NCI-H2081 treated with DMSO at 0.1 percent for 48 hours (cell line): ENCODE measurements at places on chromosomes 16 and 17.

DNA sequence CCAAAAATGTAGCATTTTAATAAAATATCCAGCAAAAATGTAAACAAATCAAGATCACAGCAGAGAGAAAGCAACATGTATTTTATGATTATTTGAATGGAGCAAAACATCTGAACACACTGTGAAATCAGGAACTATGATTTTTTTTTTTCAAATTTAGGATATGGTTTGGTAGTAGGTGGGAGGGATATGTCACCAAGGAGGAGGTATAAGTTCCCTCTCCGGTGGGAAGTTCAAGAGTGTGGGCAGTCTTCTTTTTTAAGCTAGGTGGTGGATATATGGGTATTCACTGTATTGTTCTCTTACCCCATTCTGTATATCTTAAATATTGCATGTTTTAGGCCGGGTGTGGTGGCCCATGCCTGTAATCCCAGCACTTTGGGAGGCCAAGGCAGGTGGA is 10.2 kb downstream of the CDR2 start:
- no peak for DNase-seq

GRCh38 chr17:29140631-29141513 is 39.3 kb downstream of the MYO18A start:
- DNase-seq, result no peak

- DNase-seq, result no peak
These were observed 6.4 kb upstream of the MILR1 start for GRCh38 chr17:64442541-64442971.

- no peak for DNase-seq
These were observed 50.1 kb downstream of the LMF1 start for GRCh38 chr16:920717-921116.

DNA sequence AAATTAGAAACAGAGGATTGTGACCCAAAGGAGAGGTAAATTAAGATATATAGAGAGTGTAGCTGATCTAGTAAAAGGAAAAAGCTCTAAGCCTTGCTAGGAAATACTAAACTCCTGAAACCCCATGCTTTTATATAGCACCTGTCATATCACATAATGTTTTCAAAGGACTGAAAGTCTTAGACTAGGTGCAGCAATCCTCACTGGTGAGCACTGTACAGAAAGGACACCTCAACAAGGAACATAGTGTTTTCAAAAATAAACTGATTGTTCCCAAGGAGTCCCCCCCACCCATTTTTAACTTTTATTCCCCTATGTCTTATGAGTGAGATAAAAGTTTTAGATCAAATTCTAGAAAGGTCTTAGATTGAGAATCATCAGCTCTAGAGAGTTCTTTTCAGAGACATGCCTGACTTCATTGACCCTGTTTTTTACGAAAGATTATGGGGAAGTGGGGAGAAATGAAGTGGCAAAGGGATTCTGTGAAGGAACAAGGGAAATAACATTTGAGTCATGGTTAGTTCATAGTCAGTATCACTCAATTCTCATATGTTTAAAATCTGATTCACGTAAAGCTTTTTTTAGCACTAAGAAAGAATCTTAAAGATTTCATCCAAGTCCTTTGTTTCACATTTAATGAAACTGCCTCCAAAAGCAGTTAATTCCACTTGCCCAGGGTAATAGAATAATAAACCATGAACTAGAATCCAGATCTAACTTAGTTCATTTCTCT is 166.4 kb downstream of the CYB561 start:
- DNase-seq, result no peak

DNA sequence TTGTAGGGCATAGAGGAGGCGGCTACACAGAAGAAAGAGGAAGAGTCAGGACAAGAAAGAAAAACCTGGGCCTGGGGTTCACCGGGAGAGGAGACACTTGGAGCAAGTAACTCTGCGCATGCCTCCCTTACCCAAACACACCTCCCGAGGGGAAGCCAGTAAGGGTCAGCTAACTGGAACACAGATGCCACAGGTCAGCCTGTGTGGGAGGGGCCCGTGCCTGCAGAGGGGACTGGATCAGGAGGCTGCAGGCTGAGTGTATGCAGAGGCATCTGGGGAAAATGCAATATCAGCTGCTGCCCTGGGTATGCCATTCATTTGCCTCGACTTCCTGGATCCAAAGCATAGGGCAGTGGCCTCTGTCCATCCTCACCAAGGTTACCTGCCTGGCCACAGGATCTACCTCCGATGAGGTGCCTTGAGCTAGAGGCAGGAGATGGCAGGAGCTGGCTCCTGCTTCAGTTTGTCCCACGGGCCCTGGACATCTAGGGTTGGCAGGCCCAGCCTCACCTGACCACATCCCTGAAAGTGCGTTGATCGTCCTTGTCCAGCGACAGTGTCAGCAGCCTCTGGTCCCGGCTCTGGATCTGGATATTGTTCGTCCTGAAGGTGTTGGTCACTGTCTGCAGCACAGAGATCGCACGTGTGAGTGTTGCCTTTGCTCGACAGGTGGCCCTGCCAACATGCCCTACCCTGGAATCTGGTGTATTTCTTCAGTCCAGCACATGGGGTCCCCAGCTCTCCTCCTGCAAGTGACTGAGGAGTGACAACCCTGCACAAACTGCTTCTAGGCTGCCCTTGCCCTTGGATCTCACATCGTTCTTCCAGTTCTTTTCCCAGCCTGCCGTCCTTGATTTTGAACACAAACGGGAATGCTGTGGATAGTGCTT is 4.6 kb upstream of the MFSD6L start:
- no peak for DNase-seq

GRCh38 chr16:79419148-79419547 is 181.4 kb downstream of the MAF start:
- DNase-seq, result no peak

GRCh38 chr17:27756467-27757371 is 43.6 kb downstream of the NOS2 start:
- no peak for DNase-seq

DNA sequence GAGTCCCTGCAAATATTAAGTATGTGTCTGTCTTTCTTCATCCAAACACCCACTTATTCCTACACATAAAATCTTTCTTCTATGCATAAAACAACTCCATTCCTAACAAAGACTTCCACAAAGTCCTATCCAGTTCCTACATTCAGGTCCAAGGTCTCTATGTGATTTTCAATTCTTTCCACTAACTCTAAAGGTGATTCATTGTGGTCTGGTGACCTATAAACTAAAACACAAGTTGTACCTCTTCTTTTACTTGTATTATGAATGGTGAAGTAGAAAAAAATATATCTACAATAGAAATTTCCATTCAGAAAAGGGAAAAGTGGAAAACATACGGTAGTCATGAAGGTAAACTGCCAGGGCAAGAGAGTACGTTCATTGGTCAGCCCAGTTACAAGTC is 56.6 kb downstream of the USP32 start:
- no peak for DNase-seq

GRCh38 chr16:55444754-55445485 is 34.1 kb upstream of the MMP2 start:
- no peak for DNase-seq

DNA sequence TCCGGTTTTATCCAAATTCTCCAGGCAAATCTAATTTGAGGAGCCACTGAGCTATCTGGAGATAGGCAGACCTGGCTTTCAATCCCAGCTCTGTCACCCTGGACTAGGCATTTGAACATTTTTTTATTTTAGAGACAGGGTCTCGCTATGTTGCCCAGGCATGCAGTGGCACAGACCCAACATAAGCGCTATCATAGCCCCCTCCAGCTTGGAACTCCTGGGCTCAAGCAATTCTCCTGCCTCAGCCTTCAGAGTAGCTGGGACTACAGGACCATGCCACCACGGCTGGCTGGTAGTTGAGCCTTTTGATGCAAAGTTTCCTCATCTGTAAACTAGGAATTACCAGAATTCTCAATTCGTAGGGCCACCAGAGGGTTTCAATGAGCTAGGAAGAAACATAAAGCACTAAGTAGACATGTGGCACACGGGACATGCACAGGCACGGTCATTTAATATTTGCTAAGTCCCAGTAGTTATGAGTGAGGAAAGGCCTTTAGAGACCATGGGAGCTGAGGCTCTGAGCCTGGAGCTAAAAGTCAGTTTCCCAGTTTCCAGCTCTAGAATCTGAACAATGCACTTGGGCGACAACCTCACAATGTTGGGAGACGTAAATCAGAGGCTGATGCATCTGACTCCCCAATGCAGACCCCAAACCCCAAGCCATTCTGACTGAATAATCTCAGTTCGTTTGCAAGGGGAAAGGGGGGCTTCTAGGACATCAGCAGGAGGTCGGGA is 1.1 kb downstream of the ELOB start:
- DNase-seq, result no peak

GRCh38 chr16:75433732-75434413 is 570 bp upstream of the CFDP1 start:
- peak; percentile 5 for DNase-seq

GRCh38 chr17:12667299-12667958 is 1.7 kb downstream of the MYOCD start:
- no peak for DNase-seq

GRCh38 chr16:88781140-88782077 is 3.6 kb downstream of the PIEZO1 start:
- no peak for DNase-seq
